ENCODE measurements at places on chromosomes 4 and X.

DNA sequence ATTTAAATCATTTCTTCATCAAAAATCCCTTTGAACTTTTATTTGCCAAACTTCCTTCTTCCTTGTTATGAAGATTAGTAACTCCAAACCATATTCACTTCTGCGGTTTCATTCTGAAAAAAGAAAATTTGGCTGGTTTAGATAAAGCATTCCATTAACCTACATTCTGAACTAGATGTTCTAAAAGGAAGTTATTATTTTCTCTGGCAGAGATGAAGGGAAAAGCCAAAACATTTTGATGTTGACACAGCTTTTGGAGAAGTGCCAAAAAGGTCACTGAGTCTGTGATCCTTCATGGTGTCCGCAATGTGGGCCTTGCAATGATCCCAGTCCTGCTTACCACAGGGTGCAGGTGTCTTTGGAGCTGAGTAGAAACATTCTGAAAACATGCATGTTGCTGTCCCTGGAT, 36.0 kb downstream of the CXCL8 start:
- DNase-seq, result no peak

- no peak for DNase-seq
These were observed 21.0 kb downstream of the MAN2B2 start for GRCh38 chr4:6595897-6596537.

GRCh38 chr4:69984030-69984443, 11.7 kb upstream of the STATH start:
- DNase-seq, result no peak

DNA sequence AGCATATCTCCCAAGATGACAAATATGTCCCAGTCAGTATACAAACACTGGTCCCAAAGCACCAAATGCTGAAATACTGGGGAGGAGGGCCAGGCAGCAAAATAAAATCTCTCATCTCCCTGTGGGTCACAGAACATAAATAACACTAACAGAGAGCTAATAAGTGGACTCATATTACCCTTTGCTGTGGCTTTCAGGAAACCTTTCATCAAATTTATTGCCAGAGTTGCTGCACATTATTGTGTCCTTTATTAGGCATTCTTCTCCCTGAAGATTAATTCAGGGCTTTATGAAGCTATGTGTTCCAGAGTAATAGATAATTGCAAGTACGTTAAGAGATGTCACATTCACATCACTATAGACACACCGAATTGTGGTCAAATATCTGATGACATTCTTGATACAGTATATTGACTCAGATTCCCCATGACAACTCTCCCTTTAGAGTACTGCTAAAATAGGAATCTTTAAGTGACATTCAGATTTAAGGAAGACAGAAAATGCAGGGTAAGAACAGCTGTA, 124.1 kb upstream of the PRR32 start:
- no peak for DNase-seq

DNA sequence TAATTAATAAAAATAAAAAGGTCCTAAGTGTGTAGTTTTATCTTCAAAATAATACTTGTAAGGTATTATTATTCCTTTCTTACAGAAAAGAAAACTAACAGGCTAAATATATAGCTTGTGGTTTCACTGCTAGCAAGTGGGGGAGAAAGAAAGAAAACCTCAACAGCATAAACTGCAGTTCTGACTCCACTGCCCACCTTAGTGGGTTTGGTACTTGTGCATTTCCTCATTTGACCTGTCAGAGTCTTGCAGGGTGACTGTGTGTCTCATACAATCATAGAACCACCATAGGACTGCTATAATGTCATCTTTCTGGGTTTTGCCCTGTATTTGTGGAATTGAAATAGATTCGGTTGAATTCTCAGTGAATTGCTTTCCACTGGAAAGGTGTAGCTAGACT, 94.7 kb upstream of the PUDP start:
- no peak for DNase-seq
